ENCODE measurements at places on chromosomes 2 and 18. TPM values are rescaled to one million over a fixed set of nuclear protein-coding genes. Genes with fewer than 3 reads are reported as not detected.

Gene MAL
- total RNA-seq: not detected

Gene PID1
- 11.3 TPM for total RNA-seq

DNA sequence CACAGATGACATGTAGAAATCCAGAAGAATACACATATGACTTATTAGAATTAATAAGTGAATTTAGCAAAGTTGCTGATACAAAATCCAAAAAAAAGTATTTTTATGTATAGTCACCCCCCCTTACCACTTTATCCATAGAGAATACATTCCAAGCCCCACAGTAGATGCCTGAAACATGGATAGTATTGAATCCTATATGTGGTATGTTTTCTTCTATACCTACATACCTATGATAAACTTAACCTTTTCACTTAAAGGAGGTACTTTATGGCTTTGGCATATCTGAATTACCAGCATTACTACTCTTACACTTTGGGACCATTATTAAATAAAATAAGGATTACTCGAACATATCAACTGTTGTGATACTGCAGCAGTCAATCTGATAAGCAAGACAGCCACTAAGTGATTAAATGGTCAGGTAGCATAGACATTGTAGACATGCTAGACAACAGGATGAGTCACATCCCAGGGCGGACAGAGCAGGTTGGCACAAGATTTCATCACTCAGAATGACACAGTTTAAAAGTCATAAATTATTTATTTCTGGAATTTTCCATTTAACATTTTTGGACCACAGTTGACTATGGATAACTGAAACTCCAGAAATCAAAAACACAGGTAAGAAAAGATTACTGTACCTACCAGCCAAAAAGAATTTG, 208.2 kb upstream of the CHAC2 start:
- DNase-seq: no peak

DNA sequence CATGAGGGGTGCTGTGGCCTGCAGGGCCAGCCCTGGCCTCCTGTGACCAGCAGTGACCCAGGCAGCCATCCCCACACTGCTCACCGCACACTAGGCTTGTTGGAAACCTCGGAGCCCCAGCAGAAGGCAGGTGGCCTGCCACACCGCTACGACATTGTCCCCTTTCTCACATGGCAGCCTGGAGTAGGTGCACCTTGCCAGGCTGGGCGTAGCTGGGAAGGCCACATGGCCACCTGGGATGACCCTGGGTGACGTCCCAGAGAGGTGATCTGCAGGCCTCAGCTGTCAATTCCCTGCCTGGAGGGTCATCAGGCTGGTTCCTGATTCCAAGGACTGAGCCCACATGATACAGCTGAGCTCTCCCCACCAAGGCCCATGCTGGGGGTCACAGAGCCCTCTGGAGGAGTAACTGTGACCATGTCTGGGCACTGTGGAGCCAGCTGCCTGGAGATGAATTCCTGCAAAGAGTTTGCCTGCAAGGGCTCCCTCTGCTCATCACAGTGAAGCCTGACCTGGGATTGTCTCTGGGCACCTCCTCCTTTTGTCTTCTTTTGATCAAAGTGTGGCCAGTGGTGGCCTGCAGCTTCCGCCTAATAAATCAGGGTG, 119.6 kb upstream of the OTOS start:
- DNase-seq: no peak
